NCI-H748 treated with DMSO at 0.1 percent for 48 hours (cell line): ENCODE measurements at places on chromosomes 6 and 20.

DNA sequence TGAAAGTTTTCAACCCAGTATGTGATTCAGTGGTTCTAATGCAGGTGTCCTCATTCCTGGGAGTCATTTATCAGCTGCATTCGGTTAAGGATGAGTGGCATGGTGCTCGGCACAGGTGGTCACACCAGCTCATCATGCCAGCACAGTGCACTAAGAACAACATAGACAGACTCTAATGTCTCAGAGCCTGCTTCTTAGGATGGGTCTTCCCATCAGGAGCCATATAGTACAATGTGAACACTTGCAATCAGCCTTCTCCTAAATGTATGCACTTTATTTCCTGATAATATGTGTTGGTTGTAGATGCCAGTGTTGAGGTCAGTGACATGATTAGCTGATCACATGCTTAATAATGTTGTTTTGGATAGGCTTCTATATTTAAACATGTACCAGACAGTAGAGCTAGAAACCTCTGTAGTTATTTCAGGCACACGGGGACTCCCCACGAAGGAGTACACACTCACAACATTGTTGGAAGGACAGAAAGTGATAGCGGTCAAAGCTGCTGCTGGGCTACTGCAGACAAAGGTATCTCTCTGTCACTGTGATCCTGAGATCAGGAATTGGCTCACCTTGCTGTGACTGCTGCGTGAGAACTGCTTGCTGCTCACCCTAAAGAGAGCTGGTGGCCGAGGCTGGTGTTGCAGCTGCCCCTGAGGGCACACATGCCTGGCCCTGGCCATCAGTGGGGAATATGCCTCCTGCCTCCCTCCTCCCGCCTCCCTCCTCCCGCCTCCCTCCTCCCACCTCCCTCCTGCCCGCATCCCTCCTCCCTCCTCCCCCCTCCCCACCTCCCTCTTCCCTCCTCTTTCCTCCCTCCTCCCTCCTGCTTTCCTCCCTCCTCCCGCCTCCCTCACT lies 195.4 kb downstream of the SMOC2 start:
- DNase-seq, result no peak

- DNase-seq, result no peak
Measured at GRCh38 chr20:47635256-47635655, 133.6 kb downstream of the NCOA3 start.

- DNase-seq, result no peak
Measured at GRCh38 chr6:133079901-133080300, 161.3 kb upstream of the EYA4 start.

DNA sequence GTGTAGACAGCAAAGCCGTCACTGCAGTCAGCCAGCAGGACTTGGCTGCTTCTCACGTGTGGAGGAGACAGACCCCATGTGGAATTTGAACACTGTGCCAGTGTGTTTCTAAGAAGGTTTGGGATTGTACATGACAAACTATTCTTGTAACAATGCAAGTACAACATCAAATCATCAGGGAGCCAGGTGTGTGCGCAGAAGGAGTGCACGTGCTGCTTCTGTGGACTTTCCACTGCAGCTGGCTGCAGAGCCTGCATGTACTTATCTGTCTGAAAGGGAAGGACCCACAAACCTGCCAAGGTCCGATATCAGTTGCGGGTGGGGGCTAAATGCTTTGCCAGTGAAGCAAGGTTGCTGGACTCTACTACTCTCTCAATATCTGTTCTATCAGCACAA lies 211.6 kb downstream of the WDR27 start:
- no peak for DNase-seq

- DNase-seq, result no peak
Measured at GRCh38 chr6:2254747-2255146, 9.3 kb upstream of the GMDS start.

DNA sequence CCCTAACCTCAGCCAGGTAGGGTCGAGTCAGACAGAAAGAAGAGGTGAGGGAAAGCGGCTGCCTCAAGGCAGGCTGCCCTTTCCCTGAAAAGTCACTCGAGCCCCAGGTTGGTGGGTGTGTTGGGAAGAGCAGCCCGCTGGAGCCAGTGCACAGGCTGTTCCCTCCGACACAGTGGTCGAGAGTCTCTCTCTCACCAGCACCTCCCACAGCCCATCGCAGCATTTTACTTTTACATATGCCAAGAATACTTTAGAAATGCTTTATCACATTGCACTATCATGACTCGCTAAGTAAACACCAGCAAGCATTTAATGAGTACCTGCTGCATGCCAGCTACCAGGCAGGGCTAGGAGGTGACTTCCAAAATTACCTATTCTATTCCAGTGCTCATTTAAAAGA lies 1.7 kb downstream of the PRPH2 start:
- DNase-seq, result no peak

DNA sequence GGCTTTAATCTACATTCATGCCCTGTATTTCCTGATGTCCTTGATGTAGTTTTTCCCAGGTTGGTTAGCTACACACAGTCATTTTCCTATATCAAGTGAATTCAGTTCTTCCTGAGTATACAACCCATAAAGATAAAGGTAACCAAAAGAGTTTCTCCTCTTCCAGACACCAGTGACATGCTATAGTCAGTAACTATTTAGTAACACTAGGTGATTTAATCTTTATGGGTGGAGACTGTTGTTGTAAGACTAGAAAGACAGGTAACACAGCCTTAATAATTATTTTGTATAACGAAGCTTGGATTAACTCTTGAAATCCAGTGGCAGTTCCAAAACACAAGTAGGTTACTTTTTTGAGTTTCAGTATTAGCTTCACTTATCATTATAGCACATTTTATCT lies 17.6 kb downstream of the MCUR1 start:
- no peak for DNase-seq

DNA sequence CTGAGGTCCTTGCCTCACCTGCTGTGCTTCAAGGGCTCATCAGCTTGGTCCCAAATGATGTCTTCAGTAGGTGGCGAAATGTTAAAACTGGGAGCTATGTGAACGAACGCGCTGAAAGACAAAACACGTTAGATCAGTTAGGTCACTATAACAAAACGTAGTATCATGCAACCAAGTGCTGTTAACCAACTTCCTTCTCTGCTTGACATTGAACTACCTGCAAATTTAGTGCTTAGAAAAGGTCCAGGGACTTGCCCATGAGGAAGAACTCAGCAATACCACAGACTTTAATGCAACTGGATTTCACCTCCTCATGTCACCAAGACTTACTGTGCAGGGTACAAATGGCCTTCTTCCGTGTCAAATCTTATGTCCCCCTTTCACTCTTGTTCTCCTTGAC lies 24.8 kb downstream of the BACH2 start:
- no peak for DNase-seq

DNA sequence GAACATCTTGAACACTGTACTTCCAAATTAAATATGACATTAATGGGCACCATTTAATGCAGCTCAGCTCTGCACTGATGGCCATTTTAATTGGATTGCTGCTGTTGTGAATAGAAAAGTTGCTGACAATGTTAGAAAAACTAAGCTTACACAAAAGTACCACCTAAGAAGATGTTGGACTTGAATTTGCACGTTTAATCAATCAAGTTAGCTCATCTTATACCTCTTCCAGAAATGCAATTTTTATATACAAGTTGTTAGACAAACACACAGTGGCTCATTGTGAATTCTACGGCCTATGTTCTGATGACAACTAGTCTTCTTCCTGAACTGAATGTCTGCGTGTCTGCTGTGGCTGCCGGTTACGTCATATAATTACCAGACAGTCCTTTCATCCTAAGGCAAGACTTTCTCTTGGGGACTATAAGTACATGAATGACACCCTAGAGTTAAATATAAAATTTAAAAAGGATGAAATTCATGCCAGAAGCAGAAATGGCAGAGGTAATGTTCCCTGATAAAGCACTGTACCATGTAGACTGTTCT lies 330.2 kb downstream of the EPM2A start:
- DNase-seq, result no peak

- DNase-seq, result no peak
Measured at GRCh38 chr20:12395353-12395752, 477.7 kb downstream of the BTBD3 start.

DNA sequence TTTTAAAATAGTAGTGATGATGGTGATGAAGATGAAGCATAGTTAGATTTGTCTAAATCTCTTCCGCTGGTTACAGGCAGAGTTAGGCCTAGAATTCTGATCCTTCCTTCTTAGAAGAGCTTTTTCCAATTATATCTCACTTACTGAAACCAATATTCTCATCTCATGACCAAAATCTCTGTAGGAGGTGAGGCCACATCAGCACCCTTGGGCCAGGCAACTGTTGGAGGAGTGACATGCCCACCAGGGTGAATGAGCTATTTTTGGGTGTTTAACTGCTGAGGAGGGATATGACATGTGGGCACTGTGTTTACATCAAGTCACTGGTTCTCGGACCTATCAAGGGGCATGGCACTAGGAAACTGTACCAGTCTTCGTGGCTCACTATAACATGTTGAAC lies 102.2 kb upstream of the SLC24A3 start:
- DNase-seq, result no peak

- DNase-seq, result peak; percentile 73
Measured at GRCh38 chr6:154872542-154873114, 122.5 kb upstream of the TIAM2 start.

DNA sequence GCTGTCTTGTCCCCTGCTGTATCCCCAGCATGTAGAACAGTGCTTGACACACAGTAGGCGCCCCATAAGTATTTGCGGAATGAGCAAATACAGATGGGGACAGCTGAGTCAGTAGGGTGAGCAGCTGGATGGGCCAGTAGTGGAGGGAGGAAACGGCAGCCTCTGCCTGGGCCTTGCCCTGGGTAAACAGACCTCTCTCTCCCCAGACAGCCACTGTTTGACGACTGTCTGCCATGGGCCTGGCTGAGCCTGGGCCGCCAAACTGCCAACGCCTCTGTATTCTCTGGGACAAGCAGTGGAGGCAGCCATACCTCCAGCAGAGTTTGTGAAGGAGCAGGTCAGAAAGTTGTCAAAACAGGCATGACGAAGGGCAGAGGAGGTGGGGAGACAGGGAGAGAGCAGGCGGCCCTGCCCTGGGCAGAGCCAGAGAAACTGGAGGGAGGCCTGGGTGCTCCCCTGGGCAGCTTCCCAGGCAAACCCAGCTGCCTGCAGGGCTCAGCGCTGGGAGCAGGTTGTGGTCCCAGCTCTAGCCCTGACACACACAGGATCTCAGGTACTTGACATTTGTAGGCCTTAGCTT lies 15.2 kb downstream of the HNF4A start:
- DNase-seq, result no peak

DNA sequence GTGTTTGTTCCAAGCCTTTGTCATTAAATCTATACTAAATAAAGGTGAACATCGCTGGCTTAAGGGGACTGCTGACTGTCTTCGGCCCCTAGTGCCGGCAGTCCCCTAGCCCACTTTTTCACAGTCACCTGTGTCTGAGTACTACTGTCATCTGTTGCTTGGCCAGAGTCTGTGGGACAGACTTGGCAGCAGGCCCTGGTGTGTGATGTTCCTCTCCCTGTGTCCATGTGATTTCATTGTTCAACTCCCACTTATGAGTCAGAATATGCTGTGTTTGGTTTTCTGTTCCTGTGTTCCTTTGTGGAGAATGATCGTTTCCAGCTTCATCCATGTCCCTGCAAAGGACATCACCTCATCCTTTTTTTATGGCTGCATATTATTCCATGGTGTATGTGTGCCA lies 133.4 kb downstream of the HAO1 start:
- no peak for DNase-seq
